ENCODE measurements at places on chromosomes 2 and 18. TPM values are rescaled to one million over a fixed set of nuclear protein-coding genes. Genes with fewer than 3 reads are reported as not detected.

DNA sequence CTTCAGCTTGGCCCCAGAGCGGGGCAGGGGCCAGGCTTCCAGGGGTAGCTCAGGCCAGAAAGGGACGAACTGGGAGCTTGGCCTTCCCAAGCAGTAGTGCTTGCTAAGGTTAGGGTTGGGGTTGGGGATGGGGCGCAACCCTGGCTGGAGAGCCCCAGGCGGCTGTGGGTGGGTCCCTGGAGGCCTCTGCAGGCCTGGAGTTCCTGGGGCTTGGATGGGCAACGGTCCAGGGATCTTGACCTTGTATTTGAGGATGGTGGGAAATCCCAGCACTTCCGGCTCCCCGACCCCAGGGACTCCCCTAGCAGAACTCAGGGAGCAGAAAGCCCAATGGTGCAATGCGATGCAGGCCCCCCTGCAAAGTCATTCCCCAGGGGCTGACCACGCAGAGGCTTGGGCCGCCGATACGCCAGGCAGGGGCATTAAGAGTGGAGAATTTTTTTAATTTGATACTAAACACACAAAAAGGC lies 12.6 kb upstream of the MLPH start:
- ATAC-seq, result no peak

GRCh38 chr2:37782721-37783371 lies 111.4 kb upstream of the CDC42EP3 start:
- ATAC-seq, result no peak

DNA sequence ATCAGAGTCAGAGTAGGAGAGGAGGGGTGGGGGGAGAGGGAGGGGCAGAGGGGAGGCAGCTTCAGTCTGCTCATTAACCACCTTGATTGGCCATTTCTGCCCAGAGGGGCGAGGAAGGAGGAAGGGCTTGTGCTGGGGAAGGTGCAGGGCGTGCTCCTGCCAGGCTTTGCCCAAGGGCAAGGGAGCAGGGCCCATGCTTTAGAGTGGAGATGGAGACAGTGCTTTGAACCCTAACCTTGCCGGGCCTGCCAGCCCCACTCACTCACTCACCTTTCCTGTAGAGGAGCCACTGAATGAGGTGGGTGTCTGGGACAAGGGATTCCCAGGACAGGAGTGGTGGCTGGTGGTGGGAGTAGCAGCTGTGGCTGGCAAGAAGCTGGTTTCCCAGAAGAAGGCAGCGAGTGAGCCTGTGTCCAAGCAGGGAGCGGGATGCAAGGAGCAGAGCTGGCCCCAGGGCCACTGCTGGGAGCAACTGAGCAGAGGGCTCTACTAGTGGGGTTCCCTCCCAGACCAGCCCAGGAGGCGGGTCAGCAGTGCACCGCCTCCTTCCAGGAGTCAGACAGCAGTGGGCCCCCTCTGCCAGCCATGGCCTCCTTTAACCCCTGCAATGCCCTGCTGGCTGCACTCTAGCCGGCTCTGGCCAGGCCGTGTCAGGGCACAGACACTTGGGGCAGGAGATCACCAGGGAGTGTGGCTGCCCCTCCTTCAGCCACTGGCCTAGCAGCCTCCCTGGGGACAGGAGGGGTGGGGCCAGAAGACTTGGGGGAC lies 3.6 kb upstream of the RUFY4 start:
- no peak for ATAC-seq

DNA sequence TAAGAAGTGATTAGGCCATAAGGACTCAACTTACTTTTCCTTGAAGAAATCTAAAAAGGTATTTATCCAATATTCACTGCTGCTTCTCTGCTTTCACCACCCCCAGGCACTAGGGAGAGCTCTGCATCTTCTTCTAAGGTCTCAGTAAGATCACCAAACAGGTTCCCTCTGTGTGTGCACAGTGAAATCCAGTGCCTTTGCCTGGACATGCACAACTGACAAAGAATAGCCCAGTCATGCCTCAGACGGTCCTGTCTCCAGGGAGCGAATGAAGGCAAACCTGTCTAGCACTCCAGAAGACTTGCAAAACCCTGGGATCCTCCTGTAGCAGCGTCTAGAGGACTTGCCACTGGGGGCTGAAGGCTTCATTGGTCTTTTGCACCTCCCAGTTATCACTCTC lies 344.5 kb upstream of the LRATD1 start:
- ATAC-seq, result no peak

DNA sequence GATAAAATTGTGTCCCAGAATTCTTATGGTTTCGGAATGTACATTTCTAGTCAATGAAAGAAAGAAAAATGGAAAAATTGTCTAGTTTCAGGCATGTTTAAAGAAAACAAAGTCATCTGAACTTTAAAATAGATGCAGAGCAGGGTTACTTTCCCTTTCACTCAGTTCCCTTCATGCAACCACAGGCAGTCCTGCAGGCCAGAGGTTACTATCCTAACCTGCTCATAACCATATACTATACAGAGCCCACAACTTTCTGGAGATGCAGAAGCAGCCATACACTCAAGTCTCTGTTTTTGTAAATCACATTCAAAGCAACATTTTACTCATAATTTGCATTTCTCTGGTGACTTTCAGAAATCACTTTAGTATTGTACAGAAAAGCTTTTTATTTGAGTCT lies 690.3 kb downstream of the MBD2 start:
- ATAC-seq, result peak; percentile 33

- ATAC-seq, result peak; percentile 76
Observed at GRCh38 chr2:238657132-238658053, 190.5 kb upstream of the TWIST2 start.

GRCh38 chr2:71102981-71103681 lies 26.9 kb downstream of the MCEE start:
- ATAC-seq, result no peak

- ATAC-seq, result no peak
Observed at GRCh38 chr2:119862127-119862889, 102.6 kb downstream of the PTPN4 start.

DNA sequence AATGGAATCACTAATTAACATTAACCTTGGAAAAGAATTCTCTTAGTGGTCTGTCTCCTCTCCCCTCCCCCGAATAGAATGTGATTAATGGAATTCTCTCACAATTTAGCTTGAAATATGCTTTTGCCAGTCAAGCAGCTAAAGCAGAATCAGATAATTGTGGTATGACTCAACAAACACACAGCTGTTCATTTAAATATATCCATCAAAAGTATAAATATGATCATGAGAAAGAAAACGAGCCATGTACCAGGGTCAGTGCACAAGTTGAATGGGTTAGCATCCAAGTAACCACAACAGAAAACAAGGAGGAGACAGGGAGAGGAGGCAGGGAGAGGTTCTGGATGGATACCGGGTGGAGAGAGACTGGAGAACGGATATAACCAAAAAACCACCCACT lies 66.9 kb downstream of the ACVR1 start:
- ATAC-seq, result no peak

Gene SCN9A
- 11.2 TPM for total RNA-seq

Gene KCNJ13
- 1.4 TPM for total RNA-seq

Gene SAG
- total RNA-seq, result 0.92 TPM

Data from motor neuron (in vitro differentiated cells).